ENCODE measurements at places on chromosomes 1 and 21.

DNA sequence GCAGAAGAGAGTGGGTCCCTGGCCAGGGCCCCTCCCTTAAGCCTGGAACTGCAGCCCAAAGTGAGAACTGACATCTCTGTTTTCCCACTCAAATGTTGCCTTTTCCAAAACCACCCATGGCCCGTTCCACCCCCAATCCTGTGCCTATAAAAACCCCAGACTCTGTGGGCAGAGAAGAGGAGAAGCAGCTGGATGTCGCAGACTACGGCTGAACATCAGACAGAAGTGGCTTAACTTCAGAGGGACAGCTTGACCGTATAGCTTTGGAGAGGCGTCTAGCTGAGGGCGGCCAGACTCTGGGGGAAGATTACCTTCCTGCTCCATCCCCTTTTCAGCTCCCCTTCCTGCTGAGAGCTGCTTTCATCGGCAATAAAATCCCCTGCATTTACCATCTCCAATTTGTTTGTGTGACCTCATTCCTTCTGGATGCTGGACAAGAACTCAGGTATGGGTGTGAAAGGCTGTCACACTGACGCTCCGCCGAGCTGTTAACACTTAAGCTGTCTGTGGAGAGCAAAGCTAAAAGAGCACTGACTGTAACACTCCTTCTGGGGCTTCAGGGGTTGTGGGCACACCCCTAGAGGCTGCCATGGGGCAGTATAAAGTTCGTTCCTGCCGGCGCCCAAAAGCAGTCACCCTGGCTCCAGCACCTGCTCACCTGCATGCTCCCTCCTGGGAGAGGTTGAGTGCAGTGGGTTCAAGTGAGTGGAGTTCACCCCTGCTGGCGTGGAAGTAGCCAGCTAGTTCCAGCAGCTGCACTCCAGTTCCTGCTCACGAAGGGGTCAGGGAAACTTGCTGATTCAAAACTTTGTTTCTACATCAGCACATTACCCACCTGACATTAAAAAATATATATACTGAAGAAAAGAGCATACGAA is 19.6 kb upstream of the ERO1B start:
- no peak for DNase-seq

DNA sequence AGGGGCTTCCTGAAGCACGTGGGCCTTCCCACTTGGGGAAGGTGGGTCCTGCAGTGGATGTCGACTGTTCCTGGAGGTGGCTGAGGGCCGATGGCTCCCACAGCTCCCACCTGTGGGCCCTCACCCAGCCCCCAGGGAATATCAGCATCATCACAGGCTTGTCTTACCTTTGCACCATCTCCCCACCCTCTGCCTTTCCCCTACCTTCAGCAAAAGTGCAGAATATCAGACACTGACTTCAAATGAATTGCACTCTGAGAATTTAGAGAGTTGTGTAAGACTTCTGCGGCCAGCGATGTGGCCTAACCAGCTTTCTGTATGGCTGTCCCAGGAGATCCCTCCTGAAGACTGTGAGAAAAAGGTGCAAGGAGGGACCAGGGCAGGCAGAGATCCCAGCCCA is 105.4 kb downstream of the PRDM2 start:
- DNase-seq, result no peak

- DNase-seq, result peak; percentile 11
Observed at GRCh38 chr1:147215540-147215916, 9.6 kb downstream of the FMO5 start.

- DNase-seq, result peak; percentile 7
Observed at GRCh38 chr1:178330848-178331497, 165.8 kb downstream of the CLEC20A start.

DNA sequence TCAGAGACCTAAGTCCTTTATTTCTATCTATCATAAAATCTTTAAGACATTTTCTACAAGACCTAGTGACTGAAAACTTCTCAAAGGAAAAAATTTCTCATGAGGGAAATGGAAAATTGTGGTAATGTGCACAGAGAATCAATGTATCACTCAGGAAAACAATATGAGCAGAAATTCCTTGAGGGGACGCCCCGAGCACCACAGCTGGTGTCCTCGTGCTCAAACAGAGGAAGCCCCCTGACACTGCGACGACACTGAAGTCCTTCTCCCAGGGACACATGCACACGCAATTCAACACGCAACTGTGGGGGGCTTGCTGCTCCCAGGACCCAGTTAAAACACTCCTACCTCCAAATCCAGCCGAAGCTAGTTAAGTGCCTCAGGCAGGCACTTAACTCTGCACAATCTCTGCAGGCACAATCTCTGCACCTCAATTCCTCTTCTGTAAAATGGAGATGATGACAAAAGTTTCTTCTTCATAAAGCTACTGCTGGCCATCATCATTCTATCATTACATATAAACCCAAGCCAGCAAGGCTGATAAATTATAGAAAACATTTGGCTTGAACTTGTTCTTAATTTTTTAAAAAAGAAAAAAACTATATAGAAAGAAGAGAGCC is 16.0 kb downstream of the ZBTB17 start:
- no peak for DNase-seq

- no peak for DNase-seq
Observed at GRCh38 chr1:6538956-6539355, 15.4 kb downstream of the NOL9 start.

DNA sequence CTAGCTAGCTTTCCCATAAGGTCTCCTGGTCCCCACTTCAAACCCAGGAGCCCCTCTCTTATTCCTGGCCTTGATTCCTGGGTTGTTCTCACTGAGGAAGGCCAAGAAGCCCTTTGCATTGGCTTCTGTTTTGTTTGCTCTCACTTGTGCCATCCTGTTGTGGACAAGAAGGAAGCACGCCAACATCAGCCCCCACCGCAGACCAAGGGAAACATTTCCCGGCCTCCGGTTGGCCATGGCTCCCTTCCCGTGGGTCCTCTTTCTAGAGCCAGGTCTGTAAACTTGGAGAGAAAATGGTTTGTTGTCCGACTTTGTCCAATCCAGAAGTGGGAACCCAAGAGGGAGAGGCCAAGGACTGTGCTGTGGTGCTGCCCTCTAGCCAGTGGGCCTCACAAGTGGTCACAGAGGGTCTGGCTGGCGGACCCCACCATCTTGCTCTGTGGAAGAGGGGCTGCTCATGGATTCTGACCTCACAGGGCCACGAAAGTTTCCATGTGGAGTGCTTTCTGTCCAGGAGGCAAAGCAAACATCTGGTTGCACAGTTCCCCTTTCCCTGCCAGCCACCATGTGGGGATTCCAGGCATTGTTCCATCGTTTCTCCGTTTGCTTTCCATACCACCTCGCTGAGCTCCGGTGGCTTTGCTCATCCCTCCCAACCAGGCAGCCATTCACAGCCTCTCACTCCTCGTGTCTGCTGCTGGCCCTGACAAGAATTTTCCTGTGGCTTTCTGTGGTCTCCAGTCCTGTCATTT is 18.9 kb upstream of the TENT5C start:
- DNase-seq, result no peak

GRCh38 chr1:172141341-172141881 is 279.1 kb upstream of the C1orf105 start:
- no peak for DNase-seq

- DNase-seq, result no peak
Observed at GRCh38 chr1:162090378-162090777, 20.9 kb downstream of the NOS1AP start.

DNA sequence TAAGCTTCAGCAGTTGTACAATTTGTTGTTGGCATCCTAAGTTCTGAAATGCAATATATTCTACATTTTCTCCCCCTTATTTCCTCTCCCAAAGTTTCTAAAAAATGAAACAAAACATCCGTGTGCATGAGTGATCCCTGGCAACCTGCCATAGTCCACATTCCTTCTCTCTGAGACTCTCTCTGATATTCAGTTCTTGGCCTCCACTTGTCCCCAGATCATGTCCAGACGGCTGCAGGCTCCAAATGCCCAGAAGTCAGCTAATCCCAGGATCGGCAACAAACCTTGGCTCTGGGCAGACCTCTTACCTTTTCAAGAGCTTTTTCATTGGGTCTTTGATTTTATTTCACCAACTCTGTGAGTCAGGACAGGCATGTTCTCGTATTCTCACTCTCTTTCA is 187.8 kb downstream of the ETS2 start:
- peak; percentile 11 for DNase-seq

- DNase-seq, result no peak
Observed at GRCh38 chr1:207789386-207789785, 37.5 kb downstream of the CD46 start.

DNA sequence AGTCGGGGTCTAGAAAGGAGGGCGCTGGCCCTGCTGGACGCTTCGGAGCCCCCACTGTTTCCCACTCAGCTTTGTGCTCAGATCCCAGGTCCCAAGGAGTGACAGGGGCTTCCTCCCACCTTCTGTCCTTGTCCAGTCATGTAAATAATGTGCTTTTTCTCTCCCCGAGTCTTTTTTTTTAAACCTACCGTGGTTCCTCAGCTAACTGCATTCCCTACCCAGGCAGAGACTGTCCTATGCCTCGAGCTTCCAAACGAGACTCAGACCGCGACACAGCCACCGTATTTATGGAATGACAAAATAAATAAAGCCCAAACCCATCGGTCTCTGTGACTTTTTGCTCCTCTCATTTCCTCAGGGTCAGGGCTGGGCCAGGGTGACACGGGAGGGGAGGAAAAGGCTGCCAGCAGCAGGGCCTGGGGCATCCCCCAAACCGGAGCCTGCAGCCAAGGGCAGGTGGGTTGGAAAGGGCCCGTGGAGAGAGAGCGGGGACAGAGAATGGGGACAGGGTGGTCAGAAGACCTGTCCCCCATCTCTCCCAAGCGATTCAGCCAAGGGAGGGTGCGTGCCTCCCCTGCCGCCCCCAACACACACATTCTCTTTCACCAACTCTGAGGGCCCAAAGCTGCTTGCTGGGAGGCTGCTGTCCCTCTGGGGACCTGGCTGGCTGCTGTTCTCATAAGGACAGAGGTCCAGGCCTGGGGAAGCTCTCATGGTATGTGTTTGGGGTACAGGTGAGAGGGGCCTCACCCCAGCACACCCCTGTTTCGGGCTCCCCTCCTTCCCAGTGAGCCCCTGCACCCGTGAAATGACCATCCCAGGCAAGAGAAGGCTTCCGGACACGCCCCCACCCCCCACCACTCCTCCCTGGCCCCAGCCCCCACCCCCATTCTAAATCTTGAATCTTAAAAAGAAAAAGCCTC is 55.4 kb downstream of the KCNAB2 start:
- DNase-seq, result no peak

GRCh38 chr1:32276032-32276782 is 15.7 kb upstream of the HDAC1 start:
- no peak for DNase-seq

- no peak for DNase-seq
Observed at GRCh38 chr1:69171248-69171647, 396.5 kb upstream of the LRRC7 start.

GRCh38 chr1:197343663-197344273 is 75.7 kb downstream of the CRB1 start:
- DNase-seq, result no peak

- no peak for DNase-seq
Observed at GRCh38 chr1:183100361-183100974, 77.2 kb downstream of the LAMC1 start.

GRCh38 chr1:153678519-153679336 is at the start of gene NPR1:
Gene NPR1 (plus strand): TSS chr1:153678688. CDS start chr1:153679109, 421 bp downstream.
- DNase-seq, result peak; percentile 59

- DNase-seq, result no peak
Observed at GRCh38 chr1:233233508-233234040, 62.0 kb downstream of the PCNX2 start.

- no peak for DNase-seq
Observed at GRCh38 chr1:98963064-98963758, 41.5 kb downstream of the PLPPR5 start.

- DNase-seq, result peak; percentile 89
Observed at GRCh38 chr1:204377800-204378668, 18.3 kb upstream of the PLEKHA6 start.

DNA sequence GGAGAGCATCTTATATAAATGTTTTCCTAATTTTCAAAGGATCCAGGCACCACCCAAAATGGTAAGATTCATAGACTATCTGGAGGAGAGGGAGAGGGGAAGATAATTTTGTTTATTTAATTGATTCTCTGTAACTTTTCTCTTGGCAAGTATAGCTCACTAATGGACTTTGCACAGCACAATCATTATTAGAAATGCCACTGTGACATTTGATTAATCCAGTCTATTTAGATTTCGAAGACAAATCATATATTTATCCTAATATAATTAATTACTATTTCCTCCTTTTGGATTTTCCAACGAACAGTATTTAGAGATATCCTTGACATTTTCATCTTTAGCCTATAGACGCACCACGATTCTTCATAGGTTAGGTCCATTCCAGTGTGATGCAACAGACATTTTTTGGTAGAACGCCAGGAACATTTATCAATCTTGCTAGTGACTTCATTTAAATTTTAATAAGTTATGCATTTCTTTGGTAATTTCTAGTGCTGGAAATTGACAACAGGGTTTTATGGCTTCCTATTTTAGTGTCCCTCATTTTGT is 152.4 kb downstream of the GRIK1 start:
- no peak for DNase-seq

DNA sequence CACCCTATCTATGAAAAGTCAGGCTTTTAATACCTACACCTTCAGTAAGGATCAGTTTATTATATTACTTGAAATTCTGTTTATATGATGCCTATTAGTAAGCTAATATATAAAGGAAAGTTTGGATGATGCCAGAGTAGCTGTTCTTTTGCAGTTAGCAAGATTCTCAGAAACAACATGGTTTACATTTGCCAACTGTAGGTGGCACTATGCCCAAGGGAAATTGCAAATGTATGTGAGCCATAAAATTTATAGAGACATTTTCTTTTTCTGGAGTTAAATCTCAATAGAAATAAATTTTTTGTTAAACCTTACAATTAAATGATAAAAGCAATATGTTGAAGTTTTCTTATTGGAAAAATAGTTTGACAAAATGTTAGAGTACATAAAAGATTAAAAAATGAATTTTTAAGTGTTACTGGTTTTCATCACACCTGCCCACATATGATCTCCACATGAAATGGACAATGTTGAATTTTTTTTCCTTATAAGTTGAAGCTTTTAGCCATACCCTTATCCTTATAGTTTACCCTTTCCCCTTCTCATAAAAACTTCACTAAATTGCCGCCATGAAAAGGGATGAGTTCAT is 32.1 kb upstream of the EPHX4 start:
- DNase-seq, result peak; percentile 82

- no peak for DNase-seq
Observed at GRCh38 chr1:177793900-177794299, 176.0 kb downstream of the SEC16B start.

DNA sequence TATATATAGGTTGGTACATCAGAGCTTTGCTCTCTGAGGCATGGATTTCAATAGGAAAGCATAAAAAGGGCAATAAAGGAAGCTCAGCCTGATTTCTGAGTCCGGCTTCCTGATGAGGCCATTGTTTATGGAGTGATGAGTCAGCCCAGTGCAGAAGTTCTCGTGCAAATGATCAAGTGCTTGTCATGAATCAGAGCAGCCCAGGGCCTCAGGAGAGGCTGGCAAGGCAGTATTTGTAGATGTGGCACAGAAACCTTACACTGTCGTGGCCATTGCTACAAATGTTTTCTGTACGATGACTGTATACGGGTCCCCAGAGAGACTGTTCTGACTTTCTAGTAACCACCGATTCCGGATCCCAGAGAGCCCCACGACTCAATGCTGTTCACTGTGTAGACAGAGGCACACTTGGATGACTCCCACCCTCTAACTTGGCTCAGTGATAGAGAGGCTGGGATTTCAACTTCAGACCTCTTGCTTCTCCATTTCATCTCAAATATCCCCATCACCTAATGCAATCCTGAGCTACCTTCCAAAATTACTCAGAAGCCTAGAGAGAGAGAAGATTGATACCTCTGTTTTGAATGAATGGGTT is 26.8 kb downstream of the UMODL1 start:
- DNase-seq, result peak; percentile 97
